T follicular helper cell (primary cell): ENCODE measurements at places on chromosomes 5 and 9.

DNA sequence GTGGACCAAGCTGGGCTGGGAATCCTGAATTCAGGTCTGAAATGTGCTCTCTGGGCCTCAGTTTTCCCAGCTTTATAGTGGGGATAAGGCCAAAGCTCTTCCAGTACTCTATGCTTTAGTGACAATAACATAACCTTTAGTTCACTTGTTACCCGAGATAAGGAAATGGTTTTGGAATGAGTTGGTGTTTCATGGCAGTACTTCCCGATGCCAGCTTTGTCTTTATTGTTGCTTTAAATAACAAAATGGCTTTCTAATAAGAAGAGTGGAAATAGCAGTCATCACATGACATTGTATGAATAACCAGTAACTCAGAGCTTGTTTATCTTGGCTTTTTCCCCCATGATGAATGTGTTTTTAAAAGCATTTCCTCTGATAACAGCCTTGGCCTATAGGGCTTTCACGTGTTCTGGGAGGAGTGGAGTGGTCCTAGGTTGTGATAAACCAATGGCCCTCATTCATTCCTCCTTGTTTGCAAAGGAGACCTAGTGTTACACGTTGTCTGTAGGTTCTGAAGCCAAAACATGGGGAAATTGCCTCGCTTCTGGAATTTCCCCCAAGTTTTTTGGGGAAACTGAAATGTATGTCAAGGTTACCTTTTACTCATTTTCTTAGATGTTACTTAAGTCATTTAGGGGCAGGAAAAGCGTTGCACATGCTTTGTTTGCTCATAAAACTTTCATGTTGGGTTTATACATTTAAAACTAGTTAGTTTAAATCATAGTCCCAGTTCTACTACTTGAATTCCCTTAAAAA lies 53.7 kb downstream of the ZNF618 start:
- DNase-seq: no peak

DNA sequence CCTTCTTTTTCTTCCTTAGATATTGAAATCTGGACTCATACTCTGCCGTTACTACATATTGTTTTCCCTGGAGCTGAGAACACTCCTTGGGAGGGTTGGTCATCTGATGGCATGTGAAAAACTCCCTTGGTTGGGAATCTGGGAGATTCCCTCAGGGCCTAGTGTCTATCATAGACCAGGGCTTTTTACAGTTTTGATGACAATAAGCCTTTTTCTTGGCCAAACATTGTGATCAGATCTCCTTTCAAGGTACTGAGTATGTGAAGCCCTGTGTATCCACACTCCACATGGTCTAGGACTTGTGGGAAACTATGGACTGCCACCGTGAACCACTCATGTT lies 32.9 kb downstream of the TMEM252 start:
- DNase-seq: no peak

GRCh38 chr5:42767491-42768105 lies 11.0 kb downstream of the CCDC152 start:
- no peak for DNase-seq

DNA sequence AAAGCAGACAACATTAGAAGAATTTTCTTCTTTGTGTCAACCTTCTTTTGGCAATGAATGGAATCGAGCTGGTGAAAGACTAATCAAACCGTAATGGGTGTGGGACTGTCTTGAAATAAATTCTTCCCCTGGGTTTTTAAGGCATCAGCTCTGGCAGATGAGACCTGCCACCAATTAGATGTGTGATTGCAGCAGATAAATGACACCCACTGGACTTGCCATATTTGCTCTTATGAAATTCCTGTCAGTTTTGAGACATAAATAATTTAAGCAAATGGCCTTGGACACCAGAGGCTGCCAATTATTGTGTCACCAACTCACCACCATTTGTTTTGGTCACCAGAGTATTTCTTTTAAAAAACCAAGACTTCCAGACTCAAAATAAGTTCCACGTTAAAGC lies 135.9 kb upstream of the RGMB start:
- no peak for DNase-seq

- DNase-seq: no peak
These were observed 39.8 kb downstream of the HMCN2 start for GRCh38 chr9:130305381-130305780.

DNA sequence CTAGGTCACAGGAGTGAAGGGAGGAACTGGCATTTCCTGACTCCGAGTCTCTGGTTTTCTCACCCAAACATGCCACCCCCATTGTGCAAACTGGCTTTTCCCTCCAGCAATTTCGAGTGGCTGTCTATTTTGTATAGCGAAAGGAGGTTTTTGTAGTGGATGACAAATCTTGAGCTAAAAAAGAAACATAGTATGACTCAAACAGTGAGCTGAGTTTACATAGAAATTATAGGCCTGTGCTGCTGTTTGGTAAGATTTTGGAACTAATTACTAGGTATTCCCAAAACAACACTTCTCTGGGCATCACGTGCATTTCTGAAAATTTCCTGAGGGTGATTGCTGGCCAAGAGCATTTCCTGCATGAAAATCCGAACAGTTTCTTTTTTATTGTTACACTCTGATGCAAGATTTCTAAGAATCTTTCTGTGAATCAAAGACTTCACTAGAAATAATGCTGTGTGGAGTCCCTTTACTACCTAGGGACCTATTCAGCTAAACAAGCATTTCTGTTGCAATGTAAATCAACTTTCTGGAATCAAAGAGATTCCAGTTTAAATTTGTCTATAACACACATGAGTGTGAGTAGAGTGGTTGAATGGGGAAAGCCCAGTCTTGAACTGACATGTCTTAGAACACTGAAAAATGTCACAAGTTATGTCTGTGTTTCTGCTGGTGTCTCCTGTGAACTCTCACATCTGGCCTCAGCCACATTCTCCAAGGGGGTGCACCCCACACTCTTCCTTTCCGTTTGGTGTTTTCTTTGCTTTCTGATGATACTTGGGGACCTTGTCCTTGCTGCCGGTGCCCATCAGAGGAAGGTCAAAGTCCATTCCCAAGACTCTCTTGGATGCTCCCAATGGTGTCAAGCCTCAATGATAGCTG lies 33.3 kb upstream of the DAPK1 start:
- DNase-seq: no peak

DNA sequence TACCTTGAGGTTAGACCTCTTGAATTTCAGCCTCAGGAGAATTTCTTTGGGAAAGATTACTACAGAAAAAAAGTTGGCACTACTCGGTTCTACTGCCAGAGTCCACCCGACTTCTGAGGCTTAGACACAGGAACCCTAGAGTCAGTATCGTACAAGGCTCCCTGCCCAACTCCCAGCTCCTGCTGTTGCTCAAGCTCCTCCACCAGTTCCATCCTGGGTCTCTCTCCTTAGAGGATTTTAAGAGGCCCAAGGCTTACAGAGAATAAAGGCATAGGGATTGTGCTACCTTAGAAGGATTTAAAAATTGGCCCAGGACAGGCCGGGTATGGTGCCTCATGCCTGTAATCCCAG lies 29.0 kb upstream of the SSBP2 start:
- no peak for DNase-seq

DNA sequence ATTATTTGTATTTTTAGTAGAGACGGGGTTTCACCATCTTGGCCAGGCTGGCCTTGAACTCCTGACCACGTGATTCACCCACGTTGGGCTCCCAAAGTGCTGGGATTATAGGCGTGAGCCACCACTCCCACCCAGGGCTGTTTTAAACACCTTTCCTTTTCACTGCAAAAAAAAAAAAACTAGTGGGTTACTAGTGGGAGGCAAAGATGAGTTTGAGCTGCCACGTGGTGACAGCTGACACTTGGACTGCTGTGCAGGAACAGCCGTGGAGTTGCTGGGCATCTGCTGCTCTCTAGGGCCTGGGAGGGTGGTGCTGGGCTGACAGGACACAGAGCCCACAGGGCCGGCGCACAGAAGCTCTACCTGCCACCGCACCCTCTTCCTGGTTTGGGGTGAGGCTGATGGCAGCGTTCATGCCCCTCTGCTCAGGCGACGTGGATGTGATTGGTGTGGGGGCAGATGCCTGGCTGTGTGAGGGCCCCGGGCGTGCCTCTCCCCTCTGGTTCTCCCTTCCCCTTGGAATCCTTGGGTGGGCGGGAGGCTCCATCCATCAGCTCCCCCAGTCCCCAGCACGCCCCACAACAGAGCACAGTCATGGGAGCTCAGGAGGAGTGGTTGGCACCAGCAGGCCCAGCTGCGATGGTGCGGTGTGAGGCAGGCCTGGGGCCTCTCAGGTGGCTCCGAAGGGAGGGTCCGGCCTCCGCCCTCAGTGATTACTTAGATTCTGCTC lies 16.9 kb downstream of the RABL6 start:
- DNase-seq: no peak

GRCh38 chr9:119026120-119026519 lies 343.1 kb downstream of the BRINP1 start:
- no peak for DNase-seq

DNA sequence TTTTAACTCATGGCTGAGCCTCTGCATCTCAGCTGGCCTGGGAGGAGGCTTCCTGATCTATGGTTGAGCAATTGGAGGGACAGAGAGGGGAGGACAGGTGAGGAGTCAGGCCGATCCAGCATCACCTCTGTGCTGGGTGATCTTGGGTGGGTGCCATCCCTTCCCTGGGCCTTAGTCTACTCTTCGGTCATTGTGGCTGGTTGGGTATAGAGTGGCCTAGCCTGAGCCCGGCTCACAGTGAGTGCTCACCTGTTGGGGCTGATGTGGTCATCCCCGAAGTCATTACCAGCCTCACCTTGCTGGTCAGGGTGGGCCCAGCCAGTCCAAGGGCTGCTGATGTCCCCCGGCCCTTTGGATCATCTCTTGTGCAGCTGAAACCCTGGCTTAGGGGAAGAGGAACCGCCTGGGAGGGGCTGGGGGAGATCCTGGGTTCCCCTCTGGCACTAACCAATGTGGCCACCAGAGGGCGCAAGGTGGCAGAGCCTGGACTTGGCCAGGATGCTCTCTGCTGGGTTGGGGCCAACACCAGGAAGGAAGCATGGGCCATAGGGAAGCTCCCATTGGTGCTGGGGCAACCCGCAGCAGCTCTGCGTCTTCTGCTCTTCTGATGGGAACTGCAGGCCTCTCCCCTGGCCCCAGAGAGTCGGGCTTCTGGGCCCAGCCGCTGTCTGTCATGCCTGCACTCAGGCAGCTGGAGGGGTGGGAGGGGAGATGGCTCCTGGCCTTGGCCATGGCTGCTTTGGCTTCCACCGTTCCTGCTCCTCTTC lies 17.3 kb upstream of the ODF2 start:
- DNase-seq: peak; percentile 69

DNA sequence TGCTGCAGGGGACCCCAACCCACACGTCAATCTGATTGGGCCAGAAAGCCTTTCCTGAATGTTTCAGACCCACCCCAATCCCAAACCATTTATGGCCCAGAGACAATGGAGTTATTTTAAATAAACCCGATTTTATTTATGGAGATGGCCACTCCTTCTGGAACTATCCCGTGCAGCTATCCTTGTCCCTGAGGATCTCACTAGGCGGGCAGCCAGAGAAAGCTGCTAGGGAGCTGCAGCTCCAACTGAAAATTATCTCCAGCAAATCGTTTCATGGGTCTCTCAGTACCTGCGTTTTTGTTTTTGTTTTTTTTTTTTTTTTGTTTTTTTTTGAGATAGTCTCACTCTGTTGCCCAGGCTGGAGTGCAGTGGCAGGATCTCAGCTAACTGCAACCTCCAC lies 23.0 kb downstream of the C1QTNF2 start:
- no peak for DNase-seq

DNA sequence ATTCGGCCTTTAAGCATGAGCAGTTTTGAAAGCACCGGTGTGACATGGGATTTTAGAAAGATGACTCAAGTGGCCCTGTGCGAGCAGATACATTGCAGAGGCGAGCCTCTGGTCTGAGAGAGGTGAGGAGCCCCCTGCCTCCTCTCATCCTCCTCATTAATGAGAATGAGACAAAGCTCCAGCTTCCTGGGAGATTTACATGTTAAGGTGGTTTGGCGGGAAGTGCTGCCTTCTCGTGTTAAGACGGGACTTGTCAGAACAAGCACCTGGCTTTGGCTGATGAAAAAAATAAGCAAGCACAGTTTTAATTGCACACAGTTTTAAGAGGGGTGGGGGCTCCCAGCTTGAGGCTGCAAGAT lies 68.1 kb downstream of the ACTL7B start:
- no peak for DNase-seq

DNA sequence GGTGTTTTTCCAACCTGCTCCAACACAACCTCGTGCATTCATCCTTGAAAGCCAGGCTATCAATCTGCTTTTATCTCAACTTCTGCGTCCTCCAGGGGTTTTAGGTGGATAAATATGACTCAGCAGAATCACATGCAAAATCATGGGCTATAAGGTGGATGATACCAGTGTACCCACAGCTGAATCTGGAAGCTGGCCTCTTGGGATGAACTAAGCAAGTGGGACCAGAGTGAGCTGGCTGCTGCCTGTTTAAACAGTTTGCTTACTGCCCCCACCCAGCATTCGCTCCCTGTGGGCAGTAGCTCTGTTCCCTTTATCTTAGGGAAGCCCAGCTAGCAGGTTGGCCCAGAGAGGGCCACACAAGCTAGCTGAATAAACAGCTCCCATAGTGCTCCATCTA lies 194.0 kb downstream of the CRB2 start:
- DNase-seq: no peak

GRCh38 chr5:98698359-98698758 lies 75.1 kb upstream of the RGMB start:
- DNase-seq: no peak

GRCh38 chr5:155616779-155617392 lies 603.3 kb downstream of the KIF4B start:
- DNase-seq: peak; percentile 14

GRCh38 chr5:115774684-115775083 lies 41.8 kb downstream of the CDO1 start:
- no peak for DNase-seq

GRCh38 chr5:38555354-38556087 lies 925 bp downstream of the LIFR start:
- no peak for DNase-seq

DNA sequence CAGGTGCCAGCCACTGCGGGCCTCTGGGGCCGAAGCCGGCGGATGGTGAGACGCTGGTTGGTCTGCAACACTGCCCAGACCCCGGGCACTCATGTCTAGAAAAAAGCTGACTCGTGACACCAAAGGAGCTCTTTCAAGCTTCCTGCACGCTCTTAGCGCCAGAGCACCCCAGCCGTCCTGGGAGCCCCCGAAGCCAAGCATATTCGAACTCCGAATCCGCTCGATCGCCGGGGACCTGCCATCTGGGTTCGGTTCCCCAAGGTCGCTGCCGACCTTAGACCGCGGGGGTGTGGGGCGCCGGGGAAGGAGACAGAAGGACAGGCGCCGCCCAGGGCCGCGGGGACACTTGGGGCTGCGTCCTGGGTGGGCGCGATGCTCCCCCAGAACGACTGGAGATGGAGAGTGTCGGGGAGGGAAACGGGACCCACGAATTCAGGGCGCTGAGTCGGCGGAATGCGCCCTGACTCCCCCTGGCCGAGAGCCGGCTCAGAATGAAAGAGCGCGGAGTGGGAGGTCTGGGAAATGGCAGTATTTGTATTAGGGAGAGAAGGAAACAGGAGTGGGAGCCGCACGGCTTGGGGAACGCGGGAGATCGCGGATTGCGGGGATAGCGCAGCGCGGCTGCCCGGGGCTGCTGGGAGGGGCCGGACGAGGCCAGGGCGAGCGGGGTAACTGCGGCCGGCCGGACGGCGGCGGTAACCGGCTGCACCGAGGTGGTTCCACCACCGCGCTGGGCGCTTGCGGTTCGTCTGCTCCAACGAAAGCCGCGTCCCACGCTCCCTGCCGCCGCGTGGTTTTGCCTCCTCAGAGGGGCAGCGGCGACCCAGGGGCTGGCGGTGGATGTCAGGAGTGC lies 20.1 kb upstream of the MARCHF6 start:
- no peak for DNase-seq
